AG10803 (cell line): ENCODE measurements at places on chromosomes 4 and X.
A peak's percentile ranks its signal among the peaks of the same experiment; 100 is the strongest.

- no peak for DNase-seq
Observed at GRCh38 chrX:118928151-118928550, 46.3 kb upstream of the LONRF3 start.

DNA sequence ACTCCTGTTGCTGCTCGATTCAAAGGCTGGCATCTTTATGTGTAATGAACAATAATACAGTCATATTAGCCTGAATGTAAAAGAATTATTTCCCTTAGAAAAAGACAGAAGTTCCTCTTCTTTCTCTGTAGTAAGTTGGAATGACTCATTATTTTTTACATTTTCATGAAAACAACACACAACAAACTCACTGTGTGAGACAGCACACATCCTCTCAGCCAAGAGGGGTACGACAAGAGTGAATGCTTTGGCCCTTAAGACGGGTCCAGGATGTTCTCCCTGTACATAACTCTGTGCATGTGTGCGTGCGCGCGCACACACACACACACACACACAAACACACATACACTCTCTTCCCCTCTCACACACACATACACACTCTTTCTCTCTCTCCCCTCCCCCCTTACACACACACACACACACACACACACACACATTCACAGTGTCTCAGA lies 72.8 kb downstream of the MANBA start:
- no peak for DNase-seq

- peak; percentile 25 for DNase-seq
Observed at GRCh38 chr4:85715991-85716737, 241.2 kb downstream of the ARHGAP24 start.

DNA sequence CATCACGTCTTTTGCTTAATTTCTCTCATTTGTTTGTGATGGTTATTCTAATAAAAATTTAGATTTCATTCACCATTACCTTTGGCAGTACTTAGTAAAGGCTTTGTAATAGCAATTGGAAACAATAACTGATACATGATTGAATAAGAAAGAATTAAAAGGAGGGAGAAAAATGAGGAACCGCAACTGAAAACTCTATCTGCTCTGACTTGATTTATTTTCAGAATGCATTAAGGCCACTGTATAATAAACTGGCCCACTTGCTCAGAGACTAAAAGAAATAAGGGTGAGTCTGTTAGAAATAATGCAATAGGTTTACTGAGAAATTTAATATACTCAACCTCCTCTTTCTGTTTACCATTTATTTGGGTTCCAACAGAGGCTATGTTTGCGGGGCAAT lies 351.5 kb downstream of the TMA16 start:
- no peak for DNase-seq

GRCh38 chrX:111254896-111255693 lies 15.2 kb downstream of the CAPN6 start:
- no peak for DNase-seq

- DNase-seq = no peak
Observed at GRCh38 chr4:7596918-7597606, 162.3 kb upstream of the PSAPL1 start.

DNA sequence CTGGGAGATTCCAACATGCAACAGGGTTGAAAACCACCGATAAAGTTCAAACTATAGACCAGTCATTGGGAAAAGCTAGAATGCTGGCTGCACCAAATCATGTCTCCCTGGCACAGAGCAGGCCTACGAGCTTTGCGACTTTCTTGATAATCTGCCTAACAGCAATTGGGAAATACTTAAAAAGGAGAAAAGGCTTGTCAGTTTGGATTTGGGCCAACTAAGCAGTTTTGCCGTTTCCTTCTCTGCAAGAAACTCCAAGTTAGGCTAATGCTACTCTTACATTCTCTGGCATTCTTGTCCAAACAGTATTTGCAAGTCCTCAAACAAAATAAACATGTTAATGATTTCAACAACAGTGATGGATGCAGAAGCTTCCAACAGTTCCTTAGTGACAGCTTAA lies 87.9 kb downstream of the PDK3 start:
- no peak for DNase-seq

- no peak for DNase-seq
Observed at GRCh38 chrX:80021621-80022020, 7.1 kb downstream of the TBX22 start.

DNA sequence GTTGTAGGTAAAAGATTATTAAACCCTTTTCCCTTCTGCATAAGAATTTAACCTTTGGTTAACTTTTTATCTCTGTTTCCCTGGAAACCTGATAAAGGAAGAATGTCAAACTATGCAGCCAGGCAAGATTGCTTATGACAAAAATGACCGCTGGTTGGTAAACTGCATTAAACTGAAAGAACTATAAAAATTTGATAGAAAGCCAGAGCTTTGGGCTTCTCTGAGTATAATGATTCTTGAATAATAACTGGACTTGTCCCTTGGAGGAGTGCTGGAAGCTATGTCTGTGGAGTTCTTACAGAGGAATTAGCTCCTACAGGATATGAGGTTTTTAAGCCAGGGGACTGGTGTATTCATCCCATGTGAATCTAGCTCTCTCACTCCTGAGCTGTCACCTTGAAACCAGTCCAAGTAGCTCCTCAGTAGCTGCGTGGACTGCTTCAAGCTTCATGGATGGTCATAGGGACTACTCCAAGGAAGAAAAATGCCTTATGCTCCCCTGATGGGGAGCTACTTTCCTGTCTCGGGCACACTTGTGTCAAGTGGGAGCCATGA lies 52.0 kb downstream of the RASL11B start:
- DNase-seq = peak; percentile 80

GRCh38 chr4:10151182-10151581 lies 34.6 kb upstream of the WDR1 start:
- no peak for DNase-seq

- DNase-seq = no peak
Observed at GRCh38 chr4:1367230-1367935, 20.4 kb downstream of the UVSSA start.

GRCh38 chr4:124000233-124000632 lies 603.6 kb downstream of the SPRY1 start:
- no peak for DNase-seq

GRCh38 chr4:168853770-168854169 lies 156.3 kb downstream of the CBR4 start:
- no peak for DNase-seq

GRCh38 chr4:5908876-5909427 lies 16.1 kb upstream of the CRMP1 start:
- DNase-seq = no peak

DNA sequence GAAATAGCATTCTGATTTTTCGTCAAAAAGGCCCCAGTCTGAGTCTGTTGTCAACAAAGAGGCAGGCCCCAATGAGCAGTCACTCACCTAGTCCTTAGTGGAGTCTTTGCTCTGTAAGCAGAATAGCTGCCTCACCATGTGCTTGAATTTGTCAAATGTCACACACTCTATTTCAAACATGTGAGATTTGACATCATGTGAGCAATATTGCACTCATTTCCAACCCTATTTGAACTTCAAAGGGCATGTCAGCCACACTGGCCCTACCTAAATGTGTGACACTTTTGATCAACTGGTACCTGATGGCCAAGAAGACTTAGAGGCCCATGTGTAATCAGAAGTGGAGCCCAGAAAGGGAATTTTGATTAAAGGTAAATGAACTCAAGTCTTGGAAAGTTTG lies 59.4 kb upstream of the PLAC1 start:
- DNase-seq = no peak

DNA sequence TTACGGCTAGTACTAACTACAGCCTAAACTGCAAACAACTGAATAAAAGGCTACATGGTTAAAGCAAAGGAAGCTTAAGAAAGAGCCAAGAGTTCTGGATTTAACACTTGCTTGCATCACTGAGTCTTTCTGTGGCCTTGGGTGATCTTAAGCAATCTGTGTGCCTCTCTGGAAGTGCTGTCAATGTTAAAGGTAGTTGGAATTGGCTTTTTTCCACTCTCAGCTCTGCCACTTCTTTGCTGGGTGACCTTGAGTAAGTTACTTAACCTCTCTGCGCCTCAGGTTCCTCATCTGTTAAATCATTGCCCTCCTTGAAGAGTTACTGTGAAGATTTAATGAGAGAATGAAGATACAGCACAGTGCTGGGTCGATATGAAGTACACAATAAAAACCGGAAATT lies 15.7 kb downstream of the SLC2A9 start:
- no peak for DNase-seq

DNA sequence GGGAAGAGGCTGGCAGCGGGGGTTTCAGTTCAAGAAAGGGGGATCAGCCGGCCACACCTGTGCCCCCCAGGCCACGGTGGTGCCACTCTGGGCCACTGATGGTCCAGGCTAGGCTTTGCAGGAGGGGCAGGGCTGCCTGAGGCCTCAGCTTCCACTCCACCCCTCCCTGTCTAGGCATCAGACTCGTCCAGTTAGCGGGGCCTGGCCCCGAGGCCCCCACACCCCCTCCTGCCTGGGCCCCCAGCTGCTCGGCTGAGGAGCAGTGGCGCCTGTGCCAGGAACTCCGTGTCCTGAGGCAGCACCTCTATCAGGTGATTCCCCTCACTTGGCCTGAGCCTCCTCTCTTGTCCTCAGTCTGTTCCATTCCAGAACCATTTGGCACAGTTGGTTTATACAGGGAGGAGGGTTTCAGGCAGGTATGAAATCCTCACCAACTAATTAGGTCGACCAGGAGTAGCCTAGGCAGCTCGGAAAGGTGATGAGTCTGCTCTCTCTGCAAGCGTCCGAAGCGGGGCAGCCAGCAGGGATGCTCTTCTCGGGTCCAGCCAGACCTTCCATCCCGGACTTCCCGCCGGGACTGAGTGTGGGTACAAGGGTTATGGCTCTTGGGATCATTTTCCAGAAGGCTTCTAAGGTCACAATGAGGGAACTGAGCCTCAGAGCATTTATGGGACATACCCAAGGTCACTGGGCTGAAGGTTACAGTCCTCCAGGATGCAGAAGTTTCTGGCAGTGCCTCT lies 2.1 kb downstream of the NSG1 start:
- no peak for DNase-seq

DNA sequence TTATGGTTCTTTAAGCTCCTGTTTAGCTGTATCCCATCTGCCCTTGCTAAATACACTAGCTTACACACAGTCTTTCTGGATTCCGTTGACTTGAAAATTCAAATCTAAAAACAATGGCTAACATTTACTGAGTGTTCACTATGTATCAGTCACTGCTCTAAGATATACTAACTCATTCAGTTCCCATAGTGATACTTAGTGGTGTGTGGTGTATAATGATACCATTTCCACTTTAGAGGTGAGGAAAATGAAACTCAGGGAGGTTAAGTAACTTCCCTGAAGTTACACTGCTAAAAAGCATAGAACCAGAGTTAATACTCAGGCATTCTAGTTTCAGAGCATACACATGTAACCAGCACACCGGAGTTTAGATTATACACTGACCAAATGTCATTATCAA lies 762.0 kb downstream of the GRID2 start:
- DNase-seq = no peak

- DNase-seq = peak; percentile 49
Observed at GRCh38 chr4:76943129-76943620, 6.4 kb upstream of the SEPTIN11 start.

DNA sequence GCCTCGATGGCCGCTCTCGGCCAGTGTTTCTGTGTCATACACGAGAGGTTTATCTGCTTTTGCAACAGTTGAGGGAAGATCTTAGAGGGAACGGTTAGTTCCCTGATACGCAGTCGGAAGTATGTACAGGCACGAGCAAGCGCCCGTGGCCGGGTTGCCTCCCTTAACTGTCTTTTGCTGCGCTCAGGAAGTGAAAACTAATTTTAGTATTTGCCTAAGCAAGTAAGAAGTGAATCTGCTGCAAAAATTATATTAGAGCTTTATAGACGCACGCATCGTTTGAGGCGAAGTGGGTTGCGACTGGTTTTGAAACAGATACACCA lies 695 bp downstream of the MTM1 start:
- DNase-seq = peak; percentile 35

DNA sequence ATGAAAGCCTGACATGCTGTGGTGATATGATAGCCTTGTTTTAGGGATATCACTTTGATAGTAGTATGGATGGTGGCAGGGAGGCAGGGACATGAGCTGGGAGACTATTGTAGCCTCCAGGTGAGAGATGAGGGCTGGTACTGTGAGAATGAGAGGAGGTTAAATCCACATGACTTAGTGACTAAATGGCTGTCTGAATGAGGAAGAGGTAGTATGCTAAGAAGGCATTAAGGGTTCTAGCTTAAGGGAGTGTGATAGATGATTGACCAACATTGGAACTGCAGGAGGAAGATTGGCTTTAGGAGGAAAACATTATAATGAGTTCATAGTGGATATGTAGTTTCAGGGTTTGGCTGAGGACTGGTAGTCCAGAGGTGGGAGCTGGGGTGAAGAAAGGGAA lies 195.0 kb upstream of the ANK2 start:
- DNase-seq = no peak

DNA sequence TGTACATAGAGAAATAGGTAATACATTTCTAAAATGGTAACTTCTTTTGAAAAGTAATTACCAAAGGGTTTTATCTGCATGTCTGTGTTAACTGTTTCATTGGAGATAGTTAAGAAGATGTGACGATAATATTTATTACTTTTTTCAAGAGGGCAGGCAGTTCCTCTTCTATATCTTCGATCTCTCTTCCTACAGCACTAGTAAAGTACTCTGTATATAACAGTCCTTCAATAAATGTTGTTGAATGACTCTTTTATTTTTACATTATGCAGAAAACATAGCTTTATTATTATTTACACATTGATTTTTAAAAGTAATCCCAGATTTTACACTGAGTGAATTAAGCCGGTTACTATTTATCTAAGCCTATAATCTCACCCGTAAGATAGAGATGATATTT lies 51.8 kb downstream of the TMPRSS11E start:
- no peak for DNase-seq

GRCh38 chr4:52939739-52940138 lies 77.6 kb downstream of the RASL11B start:
- DNase-seq = no peak

- DNase-seq = peak; percentile 0
Observed at GRCh38 chr4:129583868-129584267, 487.9 kb downstream of the C4orf33 start.

- DNase-seq = no peak
Observed at GRCh38 chr4:167032871-167033270, 201.4 kb downstream of the SPOCK3 start.

DNA sequence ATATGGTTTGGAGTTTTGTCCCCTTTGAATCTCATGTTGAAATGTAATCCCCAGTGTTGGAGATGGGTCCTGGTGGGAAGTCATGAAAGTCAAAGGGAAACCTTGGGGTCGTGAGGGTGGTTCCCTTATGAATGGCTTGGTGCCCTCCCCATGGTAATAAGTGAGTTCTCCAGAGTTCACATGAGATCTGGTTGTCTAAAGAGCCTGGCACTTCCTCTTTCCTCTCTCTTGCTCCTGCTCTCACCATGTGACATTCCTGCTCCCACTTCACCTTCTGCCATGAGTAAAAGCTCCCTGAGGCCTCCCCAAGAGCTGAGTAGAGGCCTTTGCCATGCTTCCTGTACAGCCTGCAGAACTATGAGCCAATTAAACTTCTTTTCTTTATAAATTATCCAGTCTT lies 5.5 kb upstream of the IL15 start:
- DNase-seq = no peak
